ENCODE measurements at places on chromosomes 4 and X.

- DNase-seq: no peak
Observed at GRCh38 chr4:62513306-62513705, 1313.2 kb downstream of the ADGRL3 start.

DNA sequence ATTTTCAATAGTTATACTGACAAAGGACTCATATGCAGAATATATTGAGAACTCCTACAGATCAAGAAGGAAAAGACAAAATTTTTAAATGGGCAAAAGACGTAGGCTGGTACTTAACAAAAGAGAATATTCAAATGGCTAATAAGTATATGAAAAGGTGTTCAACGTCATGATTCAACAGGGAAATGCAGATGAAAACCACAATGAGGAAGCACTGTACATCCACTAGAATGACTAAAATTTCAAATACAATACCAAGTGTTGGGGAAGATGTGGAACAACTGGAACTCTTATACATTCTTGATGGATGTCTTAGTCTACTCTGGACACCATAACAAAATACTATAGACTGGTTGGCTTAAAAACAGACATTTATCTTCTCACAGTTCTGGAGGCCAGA is 1.3 kb upstream of the MRFAP1L1 start:
- no peak for DNase-seq

- no peak for DNase-seq
Observed at GRCh38 chr4:11914406-11914805, 485.7 kb upstream of the HS3ST1 start.

DNA sequence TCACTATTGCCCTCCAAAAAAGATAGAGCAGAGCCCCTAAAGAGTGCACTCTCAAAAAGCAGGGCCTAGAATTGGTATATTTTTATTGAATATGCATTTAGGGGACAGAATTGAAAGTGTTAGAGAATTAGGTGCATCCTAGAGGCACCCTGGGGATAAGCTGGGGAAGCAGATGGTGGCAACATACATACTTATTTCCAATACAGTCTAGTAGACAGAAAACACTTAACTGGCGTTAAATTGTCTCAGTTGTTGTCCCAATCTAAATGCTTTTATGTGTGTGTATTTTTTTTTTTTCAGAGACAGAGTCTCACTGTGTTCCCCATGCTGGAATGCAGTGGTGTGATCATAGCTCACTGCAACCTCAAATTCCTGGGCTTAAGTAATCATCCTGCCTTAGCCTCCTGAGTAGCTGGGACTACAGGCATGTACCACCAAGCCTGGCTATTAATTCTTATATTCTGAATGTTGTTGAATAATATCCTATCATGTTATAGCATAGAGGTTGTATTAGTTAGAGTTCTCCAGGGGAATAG is 481.8 kb downstream of the GRXCR1 start:
- no peak for DNase-seq

DNA sequence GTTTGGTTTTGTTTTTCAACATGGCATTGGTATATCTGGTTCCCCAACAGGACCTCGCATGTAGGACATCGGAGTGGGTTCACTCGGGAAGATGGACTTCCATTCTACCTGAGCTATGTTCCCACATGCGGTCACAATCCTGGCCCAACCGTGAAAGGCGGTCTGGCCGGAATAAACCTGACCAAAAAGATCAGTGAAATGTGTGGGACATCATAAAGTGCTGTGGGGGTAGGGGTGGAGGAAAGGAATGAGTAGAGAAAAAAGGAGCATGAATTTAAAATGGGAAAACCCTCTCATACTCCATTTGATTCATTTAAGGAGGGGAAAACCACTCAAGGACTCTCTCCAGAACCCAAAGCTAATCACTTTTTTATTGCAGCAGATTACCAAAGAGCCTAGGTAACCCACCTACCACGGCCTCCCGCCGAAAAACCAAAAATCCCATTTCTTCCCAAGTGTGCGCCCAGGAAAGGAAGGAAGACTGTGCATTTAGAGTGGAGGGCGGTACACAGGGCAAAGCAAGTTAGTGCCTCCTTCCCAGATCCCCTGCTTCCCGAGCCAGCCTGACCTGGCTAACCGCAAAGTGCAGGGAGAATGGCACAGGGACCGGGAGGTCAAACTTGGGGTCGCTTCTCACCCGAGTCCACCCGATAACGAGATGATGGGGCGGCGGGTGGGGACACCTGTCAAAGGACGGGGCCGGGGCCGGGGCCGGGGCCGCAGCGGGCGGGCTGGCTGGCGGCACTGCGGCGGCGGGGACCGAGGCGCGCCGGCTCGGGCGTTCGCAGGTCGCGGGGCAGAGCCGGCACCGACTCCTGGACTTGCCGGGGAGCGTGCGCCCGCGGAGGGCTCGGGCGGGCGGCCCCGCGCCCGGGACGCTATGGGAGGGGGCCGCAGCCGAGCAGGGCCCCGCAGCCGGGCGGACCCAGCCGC is 669 bp downstream of the TMEM150C start:
- no peak for DNase-seq
